ENCODE measurements at places on chromosomes 3 and 15.

GRCh38 chr3:146350852-146351251 lies 99.9 kb upstream of the PLSCR4 start:
- no peak for DNase-seq

GRCh38 chr3:112982710-112983109 lies 7.8 kb upstream of the CD200R1 start:
- DNase-seq = no peak

DNA sequence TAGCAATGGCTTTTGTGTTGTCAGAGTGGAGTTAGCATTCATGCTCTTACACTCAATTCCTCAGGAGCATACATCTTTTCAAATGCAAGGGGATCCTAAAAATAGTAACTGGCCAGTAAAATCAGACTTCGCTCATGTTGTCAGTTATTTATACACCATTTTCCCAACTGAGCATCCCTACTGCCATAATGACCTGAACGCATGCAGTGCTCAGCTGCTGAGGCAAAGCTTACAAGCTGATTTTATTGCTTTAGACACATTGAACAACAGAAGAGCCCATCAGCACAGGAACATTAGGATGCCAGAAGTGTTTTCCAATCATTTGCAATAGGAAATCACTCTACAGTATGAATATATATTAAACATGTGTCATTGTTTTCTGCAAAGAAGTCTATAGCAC lies 689.7 kb upstream of the BCHE start:
- DNase-seq = no peak

DNA sequence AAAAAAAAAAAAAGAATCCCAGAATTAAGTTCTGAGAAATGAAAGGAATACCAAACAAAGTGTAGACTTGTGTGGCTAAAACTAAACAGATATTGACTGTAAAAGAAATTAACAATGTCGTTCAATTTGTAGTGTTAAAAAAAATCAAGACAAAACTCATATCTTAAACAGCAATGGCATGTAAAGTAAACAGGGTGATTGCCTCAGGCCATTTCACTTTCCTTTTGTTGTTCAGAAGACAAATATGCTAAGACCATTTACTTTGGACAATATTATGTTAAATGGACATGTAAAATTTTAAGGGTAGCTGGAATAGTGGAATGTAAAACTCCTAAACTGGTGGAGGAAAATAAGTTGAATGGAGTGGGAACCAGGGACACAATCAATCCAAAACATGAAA lies 139.1 kb downstream of the RTP4 start:
- no peak for DNase-seq

Measured in choroid plexus epithelial cell (primary cell).